ENCODE measurements at places on chromosomes 5 and 9. TPM values are rescaled to one million over a fixed set of nuclear protein-coding genes. Genes with fewer than 3 reads are reported as not detected.

The PCDHGA9 gene
- total RNA-seq = 2.2 TPM

The NSMF gene
- 62.0 TPM for total RNA-seq

The ARHGEF37 gene
- 1.7 TPM for total RNA-seq

The TAF11L10 gene
- not detected for total RNA-seq

The ANKRD18A gene
- 2.3 TPM for total RNA-seq

The PCDHB2 gene
- total RNA-seq = 34.2 TPM

The PCDHA7 gene
- total RNA-seq = 0.36 TPM

All from neural progenitor cell (in vitro differentiated cells).